Panc1 (cell line): ENCODE measurements at places on chromosomes 5 and 9. TPM values are rescaled to one million over a fixed set of nuclear protein-coding genes. Genes with fewer than 3 reads are reported as not detected.
A peak's percentile ranks its signal among the peaks of the same experiment; 100 is the strongest.

The IL4 gene
- not detected for total RNA-seq

The FBXO4 gene
- 5.7 TPM for total RNA-seq

The POU4F3 gene
- total RNA-seq: 0.15 TPM

The C5orf58 gene
- total RNA-seq: 0.15 TPM

The NUTM2G gene
- not detected for total RNA-seq

The SLC25A2 gene
- total RNA-seq: 0.28 TPM

The PFN3 gene
- not detected for total RNA-seq

The KLF4 gene
- total RNA-seq: 5.2 TPM

DNA sequence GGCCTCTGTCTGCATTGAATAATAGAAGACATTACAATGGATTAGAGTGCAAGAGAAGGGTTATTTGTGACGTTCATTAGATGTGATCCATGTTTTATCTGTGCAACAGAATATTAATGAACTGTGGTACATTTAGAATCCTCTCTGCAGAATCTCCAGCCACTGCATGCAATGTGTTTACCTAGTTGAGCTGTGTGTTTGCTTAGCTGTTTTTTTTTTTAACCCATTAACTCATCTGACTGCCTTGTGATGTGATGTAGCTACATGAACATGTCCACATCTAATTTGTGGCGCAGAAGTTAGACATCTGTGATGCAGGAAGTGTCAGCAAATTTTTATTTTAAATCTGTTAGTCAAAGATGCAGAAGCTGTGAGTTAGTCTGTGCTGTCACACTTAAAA is 236.9 kb downstream of the CD180 start:
- peak; percentile 91 for DNase-seq

DNA sequence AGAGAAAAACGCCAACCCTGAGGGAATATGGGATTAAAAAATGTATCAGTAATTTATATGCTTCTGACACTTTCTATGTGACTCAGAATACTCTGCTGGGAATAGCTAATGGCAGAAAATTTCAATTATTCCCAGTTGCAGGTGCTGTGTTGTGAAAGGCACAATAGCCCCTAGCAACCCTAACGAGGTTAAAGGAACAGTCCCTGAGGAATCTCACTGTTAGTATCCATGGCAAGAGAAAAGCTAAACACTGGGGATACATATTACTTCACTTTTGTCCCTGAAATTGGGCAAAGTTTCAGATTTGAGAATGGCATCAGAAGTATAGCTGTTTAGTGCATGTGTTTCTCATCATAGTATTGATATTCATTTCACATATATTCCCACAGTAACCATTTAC is 555.0 kb downstream of the RAB3C start:
- DNase-seq: no peak

DNA sequence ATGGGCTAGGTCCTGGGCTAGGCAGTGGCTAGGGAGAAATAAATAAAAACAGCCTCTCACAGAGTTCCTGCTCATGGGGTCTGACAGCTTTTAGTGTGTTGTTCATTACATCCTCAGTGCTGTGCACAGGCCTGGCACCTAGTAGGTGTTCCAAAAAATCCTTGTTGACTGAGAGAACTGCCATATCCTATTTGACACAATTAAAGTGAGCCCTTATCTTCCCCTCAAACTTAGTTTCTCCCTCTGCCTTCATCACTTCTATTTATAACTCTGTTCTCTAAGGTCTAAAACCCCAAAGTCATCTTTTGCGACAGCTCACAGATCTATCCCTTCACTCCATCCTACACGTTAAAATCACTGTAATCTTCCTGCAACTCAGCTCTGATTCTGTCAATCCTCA is 549.1 kb upstream of the DAP start:
- DNase-seq: no peak

- no peak for DNase-seq
Measured at GRCh38 chr5:73928476-73929070, 302.6 kb downstream of the ARHGEF28 start.

GRCh38 chr9:2227144-2227867 is 212.2 kb downstream of the SMARCA2 start:
- no peak for DNase-seq

DNA sequence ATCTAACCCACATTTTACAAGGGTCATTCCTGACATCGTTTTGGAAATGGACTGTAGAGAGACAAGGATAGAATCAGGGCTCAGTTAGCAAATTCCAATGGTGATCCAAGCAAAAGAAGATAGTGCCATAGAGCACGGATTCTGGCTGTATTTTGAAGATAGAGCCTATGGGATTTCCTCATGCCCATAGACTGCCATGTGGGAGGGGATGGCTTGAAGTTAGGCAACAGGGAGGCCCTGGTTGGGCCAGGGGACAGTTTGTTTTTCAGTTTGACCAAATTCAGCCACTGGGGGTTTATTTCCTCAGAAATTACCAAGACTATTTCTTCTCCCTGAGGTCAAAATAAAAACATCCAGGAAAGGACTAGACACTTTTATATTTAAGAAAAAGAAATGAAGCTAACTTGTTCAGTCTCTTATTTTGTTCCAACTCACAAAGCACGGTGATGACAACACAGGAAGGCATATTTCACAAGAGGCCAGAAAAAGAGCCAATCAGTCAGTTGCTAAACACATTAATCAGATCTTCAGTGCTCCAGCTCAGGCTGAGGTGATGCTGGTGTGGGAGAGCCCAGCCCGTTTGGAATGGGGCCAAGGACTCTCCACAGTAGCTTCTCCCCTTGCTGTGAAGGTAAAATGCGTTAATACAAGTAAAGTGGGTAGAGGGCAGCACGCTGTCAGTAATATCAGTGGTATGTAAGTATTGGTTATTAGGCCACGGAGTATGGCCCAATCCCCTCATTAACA is 4.4 kb upstream of the DCTN4 start:
- DNase-seq: no peak

GRCh38 chr5:41851116-41851515 is 19.1 kb downstream of the OXCT1 start:
- DNase-seq: no peak

DNA sequence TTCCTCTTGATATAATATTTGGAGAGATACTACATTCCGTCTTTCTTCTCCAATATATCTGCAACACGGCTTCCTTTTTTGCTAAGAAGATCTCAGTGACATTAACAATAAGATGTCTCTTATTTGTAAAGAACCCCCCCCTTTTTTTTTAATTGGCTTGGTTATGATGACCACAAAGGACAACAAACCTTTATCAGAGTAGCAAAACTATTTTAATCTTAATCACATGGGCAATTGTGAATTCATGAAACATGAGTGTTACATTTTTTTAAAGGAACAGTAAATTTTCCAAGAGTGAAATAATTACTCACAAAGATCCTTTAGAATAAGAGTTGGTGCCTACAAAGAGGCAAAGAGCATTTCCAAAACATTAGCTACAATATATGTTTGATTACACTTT is 554.1 kb downstream of the MAT2B start:
- DNase-seq: no peak

- DNase-seq: no peak
Measured at GRCh38 chr9:85004818-85005413, 335.4 kb downstream of the NTRK2 start.

- no peak for DNase-seq
Measured at GRCh38 chr5:130687085-130687733, 477.8 kb downstream of the HINT1 start.

GRCh38 chr9:92965061-92965758 is 17.9 kb downstream of the FGD3 start:
- no peak for DNase-seq

GRCh38 chr5:168651648-168652047 is 72.5 kb upstream of the PANK3 start:
- DNase-seq: no peak
